Activated CD4-positive, alpha-beta T cell treated with anti-CD3 and anti-CD28 coated beads, Interleukin-2, amount 10 ng/mL, durations not matched to agents 24 days and 14 days (primary cell): ENCODE measurements at places on chromosomes 7 and 10. TPM values are rescaled to one million over a fixed set of nuclear protein-coding genes. Genes with fewer than 3 reads are reported as not detected.

GRCh38 chr10:86329896-86330680 is 36.5 kb downstream of the GRID1 start:
- no peak overlapping the region for H3K4me3 ChIP-seq
- DNase-seq, result no peak
- H3K4me1 ChIP-seq, result no peaks in the 10 kb centered on the region
- H3K36me3 ChIP-seq, result no peaks in the 10 kb centered on the region
- peaks cover 10% of the 10 kb centered on the region for H3K27me3 ChIP-seq

GDI2 gene
- total RNA-seq, result 305 and 307 TPM in 2 replicates

LRRN3 gene
- 53.4 and 56.5 TPM in 2 replicates for total RNA-seq

ZNF735 gene
- not detected in 2 replicates for total RNA-seq

OR9A2 gene
- total RNA-seq, result not detected in 2 replicates

ADAP1 gene
- total RNA-seq, result 65.9 and 70.2 TPM in 2 replicates

DNA sequence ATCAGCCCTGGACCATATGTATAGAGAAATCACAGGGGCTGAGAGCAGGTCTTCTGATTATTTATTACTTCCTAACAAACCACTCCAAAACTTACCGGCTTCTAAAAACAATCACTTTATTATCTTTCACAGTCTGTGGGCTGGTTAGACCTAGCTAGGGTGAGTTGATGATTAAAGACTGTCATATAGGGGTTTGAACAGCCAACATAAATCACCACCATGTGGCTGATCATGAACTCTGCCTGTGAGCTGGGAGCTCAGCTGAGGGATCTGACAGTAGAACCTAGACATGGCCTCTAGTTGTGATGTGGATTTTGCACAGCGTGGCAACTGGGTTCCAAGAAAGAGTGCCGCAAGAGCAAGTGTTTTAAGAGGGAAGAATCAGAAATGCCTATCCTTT is 305.4 kb downstream of the CSTF2T start:
- no peak overlapping the region for H3K4me3 ChIP-seq
- no peaks in the 10 kb centered on the region for H3K27me3 ChIP-seq
- H3K4me1 ChIP-seq, result no peaks in the 10 kb centered on the region
- no peak for DNase-seq

DNA sequence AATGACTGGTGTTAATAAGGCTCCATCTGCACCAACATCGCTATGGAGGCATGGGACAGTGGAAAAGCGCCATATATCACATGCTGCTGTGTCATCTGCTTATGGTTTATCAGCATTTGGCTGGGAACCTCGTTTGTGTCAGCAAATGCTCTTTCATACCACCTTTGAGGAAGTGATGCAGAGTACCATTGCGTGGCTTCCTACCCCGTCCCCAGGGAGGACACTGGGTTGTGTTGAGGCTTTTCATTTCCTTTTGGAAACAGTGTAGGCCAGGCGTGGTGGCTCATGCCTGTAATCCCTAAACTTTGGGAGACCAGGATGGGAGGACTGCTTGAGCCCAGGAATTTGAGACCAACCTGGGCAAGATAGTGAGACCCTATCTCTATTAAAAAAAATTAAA is 6.8 kb downstream of the TACR2 start:
- no peaks in the 10 kb centered on the region for H3K27me3 ChIP-seq
- peaks cover 4% of the 10 kb centered on the region for H3K36me3 ChIP-seq
- peaks cover 20% of the 10 kb centered on the region for H3K4me1 ChIP-seq
- H3K27ac ChIP-seq, result no peak overlapping the region
- no peak overlapping the region for H3K4me3 ChIP-seq
- no peak for DNase-seq

GRCh38 chr10:132355754-132356153 is 23.8 kb downstream of the LRRC27 start:
- H3K27me3 ChIP-seq, result no peaks in the 10 kb centered on the region
- no peaks in the 10 kb centered on the region for H3K36me3 ChIP-seq
- no peak for DNase-seq
- H3K27ac ChIP-seq, result no peak overlapping the region
- no peak overlapping the region for H3K4me3 ChIP-seq

GRCh38 chr7:117755136-117755535 is 118.1 kb downstream of the CTTNBP2 start:
- H3K36me3 ChIP-seq, result no peaks in the 10 kb centered on the region
- peaks cover 4% of the 10 kb centered on the region for H3K27me3 ChIP-seq
- no peak overlapping the region for H3K27ac ChIP-seq
- H3K4me3 ChIP-seq, result no peak overlapping the region

- no peaks in the 10 kb centered on the region for H3K36me3 ChIP-seq
- H3K27ac ChIP-seq, result no peak overlapping the region
- no peaks in the 10 kb centered on the region for H3K4me1 ChIP-seq
- no peak for DNase-seq
- no peak overlapping the region for H3K4me3 ChIP-seq
These were observed 138.4 kb upstream of the IGFBP3 start for GRCh38 chr7:46059308-46060020.

AMPH gene
- total RNA-seq, result not detected in 2 replicates

AGMO gene
- not detected in 2 replicates for total RNA-seq

DNA sequence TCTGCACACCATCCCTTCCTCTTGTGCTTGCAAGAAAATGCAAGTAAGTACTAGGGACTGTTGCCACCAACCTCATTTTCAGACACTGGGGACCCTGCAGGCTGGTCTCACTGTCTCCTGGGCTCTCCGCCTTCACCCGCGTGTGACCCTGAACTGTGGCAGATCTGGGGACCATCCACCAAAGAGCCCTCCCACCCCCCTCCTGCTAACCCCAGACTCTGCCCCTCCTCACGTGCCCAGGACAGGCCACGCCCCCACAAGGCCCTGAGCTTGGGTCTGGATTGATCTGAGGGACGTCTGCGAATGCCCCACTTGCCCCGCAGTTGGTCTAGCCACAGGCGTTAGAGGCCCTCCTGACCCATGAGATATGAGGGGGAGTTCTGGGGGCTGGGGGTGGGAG is 8.1 kb downstream of the CNPY1 start:
- no peaks in the 10 kb centered on the region for H3K36me3 ChIP-seq
- peaks cover 2% of the 10 kb centered on the region for H3K4me1 ChIP-seq
- H3K27me3 ChIP-seq, result peaks cover 41% of the 10 kb centered on the region
- no peak overlapping the region for H3K4me3 ChIP-seq
- no peak overlapping the region for H3K27ac ChIP-seq

GRCh38 chr7:6386779-6387178 is 61.0 kb downstream of the DAGLB start:
- H3K4me3 ChIP-seq, result no peak overlapping the region
- H3K27ac ChIP-seq, result no peak overlapping the region
- no peaks in the 10 kb centered on the region for H3K27me3 ChIP-seq
- H3K4me1 ChIP-seq, result peaks cover 42% of the 10 kb centered on the region
- no peak for DNase-seq
- H3K36me3 ChIP-seq, result peaks cover 47% of the 10 kb centered on the region

- DNase-seq, result no peak
These were observed 79.4 kb downstream of the HYCC1 start for GRCh38 chr7:22934473-22935065.

GLRX3 gene
- total RNA-seq, result 136 and 149 TPM in 2 replicates
